ENCODE measurements at places on chromosomes 2 and 18. TPM values are rescaled to one million over a fixed set of nuclear protein-coding genes. Genes with fewer than 3 reads are reported as not detected.
A peak's percentile ranks its signal among the peaks of the same experiment; 100 is the strongest.

The RAB11FIP5 gene
- total RNA-seq: 33.7 TPM

The UGT1A3 gene
- not detected for total RNA-seq

DNA sequence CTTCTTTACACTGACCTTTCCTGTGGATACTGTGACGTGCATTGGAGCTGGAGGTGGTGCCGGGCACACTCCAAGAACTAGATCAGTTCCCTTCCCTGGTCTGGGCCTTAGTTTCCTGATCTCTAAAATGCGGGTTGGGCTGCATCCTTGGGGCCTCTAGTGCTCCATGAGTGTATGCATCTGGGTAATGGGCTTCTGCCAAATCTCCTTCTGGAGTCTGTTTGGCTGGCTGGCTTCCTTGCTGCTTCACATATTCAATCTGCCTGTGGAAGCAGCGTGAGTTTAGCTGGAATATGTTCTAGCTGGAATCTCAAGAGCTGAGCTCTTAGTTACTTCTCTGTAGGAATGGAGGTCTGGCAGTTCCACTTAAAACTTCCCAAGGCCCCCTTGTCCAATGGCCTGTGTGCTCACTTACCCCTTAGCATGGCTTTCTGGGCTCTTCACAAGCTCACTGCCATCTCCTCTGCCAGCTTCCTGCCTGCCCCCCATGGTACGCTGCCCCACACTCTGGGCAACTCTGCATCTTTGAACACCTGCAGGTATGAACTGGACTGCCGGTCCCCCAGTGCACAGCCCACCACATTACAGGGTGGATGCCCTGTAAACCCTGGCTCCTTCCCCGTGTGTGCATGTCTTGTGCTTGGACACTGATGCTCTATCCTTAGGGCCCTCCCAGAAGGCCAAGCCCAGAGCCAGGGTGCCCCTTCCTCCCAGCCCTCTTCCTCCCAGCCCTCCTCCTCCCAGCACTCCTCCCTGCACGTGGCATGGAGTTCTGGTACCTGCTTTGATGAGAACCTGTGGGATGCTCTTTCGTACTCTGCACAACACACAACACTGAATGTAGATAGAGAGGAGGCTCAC lies 103.6 kb upstream of the SMAD2 start:
- no peak for DNase-seq

DNA sequence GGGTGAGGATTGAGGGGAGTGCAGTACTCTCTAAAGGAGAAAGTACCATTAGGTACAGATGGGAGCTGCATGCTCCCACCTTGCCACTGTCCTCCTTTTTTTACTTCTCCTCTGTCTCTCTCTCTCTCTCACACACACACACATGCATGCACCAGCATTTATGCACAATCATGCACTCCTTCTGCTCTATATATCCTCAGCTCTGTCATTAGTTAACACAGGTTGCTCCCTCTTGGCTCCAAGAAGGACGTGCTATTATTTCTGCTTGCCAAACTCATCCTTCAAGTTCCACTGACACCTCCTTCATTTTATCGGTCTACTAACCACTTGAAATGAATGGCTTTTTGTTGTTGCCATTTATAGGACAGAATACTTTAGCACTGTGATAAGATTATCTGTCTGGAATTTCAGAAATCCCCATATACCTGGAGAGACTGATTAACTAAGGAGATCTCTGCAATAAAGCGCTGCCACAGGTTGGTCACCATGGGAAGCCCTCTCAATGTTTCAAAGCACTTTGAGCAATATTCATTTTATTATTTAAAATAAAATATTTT lies 178.5 kb upstream of the TRIB2 start:
- no peak for DNase-seq

The ACTG2 gene
- total RNA-seq: 2.3 TPM

GRCh38 chr2:241649404-241649803 lies 11.9 kb downstream of the ATG4B start:
- DNase-seq: no peak

DNA sequence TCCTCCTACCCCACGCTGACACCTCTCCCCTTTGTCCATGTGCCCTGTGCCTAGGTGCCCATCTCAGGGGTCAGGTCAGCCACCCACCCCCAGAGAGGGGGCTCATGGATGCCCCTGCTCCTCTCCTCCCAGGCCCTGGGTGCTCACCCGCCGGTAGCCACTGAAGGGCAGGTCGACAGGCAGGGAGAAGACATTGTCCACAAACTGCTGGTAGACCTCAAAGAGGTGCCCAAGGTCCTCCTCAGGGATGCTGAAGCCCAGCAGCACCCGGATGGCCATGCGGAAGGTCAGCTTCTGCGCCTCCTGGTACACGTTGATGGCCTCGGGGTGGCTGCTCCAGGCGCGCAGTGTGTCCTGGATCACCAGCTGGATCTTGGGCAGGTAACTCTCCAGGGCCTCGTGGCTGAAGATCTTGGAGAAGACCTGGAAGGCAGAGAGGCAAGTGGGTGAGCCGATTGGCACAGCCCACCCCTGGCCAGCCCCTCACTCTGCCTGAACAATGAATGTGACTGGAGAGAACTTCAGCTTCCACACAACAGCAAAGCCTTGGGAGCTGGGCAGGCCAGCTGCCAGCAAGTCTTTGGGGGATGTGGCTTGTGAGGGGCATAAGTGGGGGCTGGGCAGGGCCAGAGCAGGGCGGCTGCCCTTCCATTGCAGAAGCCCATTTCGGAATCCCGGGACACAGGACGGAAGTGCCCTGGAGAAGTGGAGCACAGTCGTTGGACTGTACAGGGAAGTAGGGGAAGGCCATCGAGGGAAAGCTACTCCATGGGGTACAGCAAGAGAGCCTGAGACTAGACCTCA lies 12.5 kb downstream of the CYP26B1 start:
- no peak for DNase-seq

The GCKR gene
- 0.11 TPM for total RNA-seq

- DNase-seq: no peak
Measured at GRCh38 chr2:8548619-8549150, 133.2 kb upstream of the ID2 start.

The IL18R1 gene
- total RNA-seq: 0.06 TPM

DNA sequence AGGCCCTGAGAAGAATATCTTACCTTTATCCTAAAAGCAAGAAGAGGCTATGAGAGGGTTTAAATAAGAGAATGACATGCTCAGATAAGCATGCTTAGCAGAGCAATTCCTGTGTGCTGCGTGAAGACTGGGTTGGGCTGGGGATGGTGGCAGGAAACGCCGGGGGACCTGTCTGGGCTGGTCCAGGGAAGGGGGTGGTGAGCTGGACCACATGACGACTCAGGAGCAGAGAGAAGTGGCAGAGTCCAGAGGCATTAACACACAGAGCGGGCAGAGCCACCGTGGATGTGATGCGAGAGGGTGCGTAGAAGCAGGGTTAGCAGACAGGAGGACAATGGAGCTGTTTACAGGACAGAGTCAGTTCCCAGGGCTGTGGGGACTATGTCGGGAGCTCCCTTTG lies 84.5 kb downstream of the ZBTB7C start:
- no peak for DNase-seq

The NT5C1B gene
- not detected for total RNA-seq

GRCh38 chr2:37689751-37690150 lies 18.3 kb upstream of the CDC42EP3 start:
- no peak for DNase-seq

DNA sequence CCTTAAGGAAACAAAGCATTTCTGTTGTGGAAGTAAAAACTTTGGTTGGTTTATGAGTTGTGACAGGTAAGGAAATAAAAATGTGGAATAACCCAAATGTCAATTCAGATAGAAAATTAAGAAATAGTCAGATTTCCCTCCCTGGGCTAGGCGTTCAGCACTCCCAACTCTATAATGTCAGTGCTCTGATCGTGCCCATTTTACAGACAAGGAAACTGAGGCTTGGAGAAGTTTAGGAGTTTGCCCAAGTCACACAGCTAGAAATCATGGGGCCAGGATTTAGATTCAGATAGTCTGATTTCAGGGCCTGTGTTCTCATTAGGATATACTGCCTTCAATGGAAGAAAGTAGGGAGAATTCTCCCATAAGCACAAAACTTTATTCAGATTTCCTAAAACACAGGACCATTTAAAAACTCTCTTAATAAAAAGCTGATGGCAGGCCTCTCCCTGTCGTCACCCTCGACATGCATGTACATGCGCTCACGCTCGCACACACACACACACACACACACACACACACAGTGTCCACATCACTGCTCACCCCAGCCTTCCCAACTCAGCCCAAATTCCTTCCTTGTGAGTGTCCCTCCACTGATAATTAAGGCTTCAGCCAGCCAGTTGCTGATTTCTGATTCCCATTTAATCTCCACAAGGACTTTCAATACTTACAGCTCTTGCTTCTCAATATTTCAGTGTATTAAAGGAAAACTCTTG lies 49.1 kb upstream of the SLC14A2 start:
- DNase-seq: peak; percentile 58

The ZNF2 gene
- 5.5 TPM for total RNA-seq

The DNER gene
- 3.5 TPM for total RNA-seq
